ENCODE measurements at places on chromosomes 4 and X.

- no peak for DNase-seq
Measured at GRCh38 chrX:150573702-150574101, 5.3 kb downstream of the MTM1 start.

GRCh38 chr4:95190751-95191436 is 357.9 kb downstream of the UNC5C start:
- peak; percentile 64 for DNase-seq

DNA sequence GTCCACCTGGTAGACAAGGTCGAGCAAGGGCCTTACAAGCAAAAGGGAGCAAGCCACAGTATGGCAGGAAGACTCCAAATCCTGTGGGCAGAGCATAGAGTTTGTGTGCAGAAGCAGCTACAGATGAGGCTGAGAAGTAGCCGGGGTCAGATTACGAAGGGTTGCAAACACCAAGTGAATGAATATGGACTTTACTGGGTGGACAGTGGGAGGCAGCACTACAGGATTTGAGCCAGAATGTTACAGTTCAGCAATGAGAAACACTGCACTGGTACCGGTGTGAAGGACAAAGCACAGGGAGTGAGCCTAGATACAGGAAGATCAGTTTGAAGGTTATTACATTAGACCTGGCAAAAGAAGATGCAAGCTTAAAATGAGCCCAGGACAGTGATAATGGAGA is 46.1 kb upstream of the HOPX start:
- DNase-seq: no peak

DNA sequence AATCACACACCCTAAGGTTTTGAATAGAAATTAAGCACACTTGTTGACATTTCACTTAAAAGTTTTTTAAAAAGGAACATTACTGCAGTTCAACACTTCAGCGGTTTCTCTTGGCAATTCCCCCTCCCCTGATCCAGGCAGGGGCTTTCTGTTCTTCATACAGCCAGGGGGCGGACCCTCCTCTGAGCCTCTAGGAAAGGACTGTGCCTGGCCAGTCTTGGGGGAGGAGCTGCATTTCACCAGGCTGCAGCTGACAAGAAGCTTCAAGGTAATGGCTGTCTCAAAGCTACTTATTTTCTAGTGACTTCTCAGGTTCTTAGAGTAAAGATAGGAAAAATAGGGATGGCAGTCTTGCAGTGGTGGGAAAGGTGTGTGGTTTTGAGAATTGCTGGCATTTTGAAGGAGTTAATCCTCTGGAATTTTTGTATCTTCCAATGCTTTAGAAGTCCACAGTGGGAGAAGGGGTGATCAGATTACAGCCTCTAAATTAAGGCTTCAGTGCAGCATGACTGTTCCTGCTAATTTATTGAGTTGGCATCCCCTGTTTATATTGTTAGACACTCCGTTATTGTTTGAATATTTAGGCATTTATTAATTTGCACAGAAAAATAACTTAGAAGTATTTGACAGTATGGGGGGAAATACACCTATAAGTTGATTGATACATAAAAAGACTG is 33.5 kb downstream of the PWWP3B start:
- DNase-seq: peak; percentile 14

GRCh38 chr4:20474119-20474518 is 222.4 kb downstream of the SLIT2 start:
- DNase-seq: no peak

DNA sequence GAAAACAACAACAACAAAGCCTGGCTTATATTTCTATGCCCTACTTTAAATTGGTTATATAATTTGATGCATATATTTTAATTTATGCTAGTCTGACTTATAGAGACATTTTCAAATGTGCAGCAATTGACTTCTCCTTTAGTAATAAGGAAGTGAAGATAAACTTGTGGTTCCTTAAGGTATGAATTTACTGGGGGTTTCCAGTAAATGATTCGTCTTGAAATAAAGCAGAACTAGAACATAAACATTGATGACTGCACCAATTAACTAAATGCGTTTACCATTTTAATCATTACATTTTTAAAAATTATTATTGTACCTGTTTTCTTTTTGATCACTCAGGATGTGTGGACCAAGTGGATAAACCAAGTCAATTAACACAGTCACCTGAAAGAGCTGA is 99.6 kb upstream of the CCSER1 start:
- DNase-seq: no peak

- no peak for DNase-seq
Measured at GRCh38 chrX:79167462-79167861, 23.0 kb downstream of the GPR174 start.

DNA sequence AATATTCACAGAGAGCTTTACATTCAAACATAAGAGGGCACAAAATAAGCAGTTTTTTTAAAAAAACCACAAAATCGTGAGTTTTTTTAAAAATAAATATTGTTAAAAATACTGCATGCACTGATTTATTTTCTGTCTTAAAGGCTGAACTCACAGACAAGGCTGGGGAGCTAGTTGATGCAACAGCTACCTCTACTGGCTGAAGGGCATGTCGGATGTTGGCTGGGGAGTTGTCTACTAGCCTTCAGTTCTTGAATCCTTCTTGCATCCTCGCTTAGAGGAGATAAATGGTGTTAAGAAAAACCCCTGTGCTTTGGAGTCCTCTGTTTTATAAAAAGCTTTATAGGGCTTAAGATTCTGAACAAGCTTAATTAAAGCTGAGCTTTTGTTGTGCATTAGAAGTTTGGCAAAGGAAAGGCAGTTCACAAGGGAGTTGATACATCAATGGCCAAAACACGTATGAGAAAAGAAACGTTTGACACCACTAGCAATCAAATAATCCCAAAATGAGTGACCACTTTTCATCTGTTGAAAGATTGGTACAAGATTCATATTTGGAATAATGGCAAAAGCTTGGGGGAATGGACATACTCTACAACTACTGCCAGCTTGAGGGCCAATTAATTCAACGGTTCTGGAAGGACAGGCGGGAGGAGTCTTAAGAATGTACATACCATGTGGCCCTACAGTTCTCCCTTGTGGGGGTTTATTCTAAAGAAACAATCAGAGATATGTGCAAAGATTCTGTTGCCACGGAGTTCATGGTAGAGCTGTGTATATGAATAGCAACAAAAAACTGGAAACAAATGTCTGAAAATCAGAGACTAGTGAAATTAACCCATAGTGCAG is 94.7 kb downstream of the SEL1L3 start:
- peak; percentile 96 for DNase-seq

DNA sequence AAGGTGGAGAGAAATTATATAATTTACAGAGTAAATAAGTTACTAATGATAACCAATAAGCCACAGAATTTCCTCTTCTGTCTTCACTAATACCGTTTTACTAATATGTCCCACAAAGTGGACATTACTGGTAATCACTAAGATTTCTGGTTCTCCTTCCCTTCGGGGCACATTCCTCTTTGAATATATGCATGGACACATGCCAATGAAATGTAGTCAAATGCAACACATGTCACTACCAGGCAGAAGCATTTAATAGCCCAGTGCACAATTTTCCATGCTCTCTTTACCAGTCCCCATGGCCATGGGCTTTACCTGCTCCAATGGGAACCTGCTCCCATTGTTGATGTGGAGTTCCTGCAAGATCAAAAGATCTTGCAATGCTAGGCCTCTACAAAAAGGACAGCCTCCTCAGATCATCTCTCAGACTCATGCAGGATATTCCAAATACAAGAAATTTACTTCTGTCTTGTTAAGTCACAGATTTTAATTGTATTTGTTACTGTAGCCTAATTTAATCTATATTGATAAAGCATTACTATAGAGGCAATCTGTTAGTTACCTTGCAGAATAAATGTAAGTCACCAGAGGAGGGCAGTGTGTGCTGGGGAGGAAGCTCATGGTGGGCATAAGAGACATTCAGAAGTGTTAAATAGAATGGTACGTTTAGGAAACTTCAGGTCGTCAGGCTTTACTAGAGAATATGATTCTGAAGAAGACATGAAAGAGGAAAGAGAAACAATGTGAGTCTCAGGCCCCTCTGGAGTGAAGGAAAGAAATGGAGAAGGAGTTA is 37.1 kb upstream of the INPP4B start:
- no peak for DNase-seq

DNA sequence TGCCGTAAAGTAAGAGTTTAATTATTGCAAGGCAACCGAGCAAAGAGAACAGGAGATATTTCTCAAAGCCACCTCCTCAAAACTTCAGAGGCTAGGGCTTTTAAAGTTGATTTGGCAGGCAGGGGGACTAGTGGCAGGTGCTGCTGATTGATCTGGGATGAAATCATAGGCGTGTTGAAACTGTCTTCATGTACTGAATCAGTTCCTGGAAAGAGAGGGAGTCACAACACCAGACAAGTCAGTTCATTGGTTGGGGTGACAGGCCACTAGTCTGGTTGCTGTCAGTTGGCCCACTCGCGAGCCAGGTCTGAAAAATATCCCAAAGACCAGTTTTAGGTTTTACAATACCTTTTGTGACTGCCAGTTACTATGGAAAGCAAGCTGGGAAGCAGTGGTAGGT is 10.8 kb upstream of the VCX3A start:
- DNase-seq: no peak

- no peak for DNase-seq
Measured at GRCh38 chr4:35818520-35818919, 425.8 kb downstream of the ARAP2 start.

GRCh38 chr4:8905773-8906667 is 34.4 kb upstream of the HMX1 start:
- no peak for DNase-seq

DNA sequence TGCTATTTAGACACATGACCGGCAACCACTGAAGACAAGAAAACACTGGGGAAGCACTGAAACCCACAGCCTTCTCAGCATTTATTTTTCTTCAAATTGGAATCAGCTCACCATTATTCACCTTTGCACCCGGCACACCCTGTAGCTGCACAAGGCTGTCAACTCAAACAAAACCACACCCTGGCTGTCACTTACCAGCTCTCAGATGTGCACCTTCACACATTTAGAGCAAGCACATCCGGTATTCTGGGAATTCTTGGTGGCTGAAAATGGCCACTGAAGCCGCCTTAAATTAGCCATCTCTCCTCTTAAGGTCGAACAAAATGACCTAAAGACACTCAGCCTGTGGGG is 5.9 kb downstream of the ZFYVE28 start:
- DNase-seq: no peak

DNA sequence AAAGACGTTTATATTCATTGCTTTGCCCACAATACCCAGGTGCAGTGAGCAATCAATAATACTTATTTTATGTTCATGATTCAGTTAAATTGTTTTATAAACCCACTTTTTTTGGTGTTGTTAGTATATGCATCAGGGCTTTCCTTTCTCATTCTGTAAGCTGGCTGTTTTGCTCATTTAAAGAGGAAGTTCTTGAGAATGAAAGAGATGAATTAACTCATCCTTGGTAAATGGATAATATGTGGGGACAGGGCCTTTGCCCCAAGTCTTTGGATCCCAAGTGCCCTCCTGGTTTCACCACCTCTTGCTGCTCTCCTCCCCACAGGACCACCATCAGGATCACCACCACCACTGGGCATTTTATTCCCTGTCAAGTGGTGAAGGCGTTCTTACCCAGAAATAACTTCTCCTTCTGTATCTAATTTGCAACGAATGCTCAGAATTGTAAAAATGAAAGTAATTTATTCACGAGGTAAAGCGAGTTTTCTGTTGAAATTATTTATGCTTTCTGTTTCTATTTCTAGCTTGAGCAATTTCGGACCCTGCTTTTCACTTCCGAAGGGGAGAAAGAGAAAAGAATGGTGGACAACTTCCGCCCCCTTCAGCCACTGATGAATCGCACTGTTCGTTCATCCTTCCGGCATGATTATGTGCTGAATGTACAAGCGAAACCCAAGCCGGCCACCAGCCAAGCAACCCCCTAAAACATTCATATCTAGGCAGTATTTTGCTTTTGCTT is 8.2 kb upstream of the ZRSR2 start:
- no peak for DNase-seq

- DNase-seq: no peak
Measured at GRCh38 chr4:80043541-80043940, 29.5 kb downstream of the ANTXR2 start.

- peak; percentile 57 for DNase-seq
Measured at GRCh38 chr4:1777822-1778641, 15.1 kb upstream of the FGFR3 start.

- no peak for DNase-seq
Measured at GRCh38 chr4:98618680-98619079, 39.7 kb downstream of the TSPAN5 start.

GRCh38 chr4:37682701-37683401 is 3.3 kb downstream of the RELL1 start:
- DNase-seq: peak; percentile 22

DNA sequence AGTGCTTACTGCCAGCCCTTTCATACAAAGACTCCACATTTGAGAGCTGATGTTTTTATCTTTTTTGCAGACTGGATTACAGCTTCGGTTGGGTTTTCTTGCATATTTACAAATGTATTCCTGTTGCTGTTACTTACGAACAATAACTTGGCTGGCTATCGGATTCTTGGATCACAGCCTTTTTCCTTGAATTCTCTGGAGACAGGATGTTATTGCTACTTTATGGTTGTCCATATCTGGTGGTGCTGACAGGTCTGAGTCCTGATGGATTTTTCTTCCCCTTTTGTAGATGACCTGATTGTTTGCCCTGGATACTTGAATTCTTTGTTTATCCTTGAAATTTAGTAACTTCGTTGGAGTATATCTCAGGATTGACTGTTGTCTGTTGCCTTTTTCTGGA is 77.7 kb downstream of the PDK3 start:
- peak; percentile 11 for DNase-seq

- peak; percentile 14 for DNase-seq
Measured at GRCh38 chrX:107826238-107827029, 768 bp downstream of the MID2 start.

DNA sequence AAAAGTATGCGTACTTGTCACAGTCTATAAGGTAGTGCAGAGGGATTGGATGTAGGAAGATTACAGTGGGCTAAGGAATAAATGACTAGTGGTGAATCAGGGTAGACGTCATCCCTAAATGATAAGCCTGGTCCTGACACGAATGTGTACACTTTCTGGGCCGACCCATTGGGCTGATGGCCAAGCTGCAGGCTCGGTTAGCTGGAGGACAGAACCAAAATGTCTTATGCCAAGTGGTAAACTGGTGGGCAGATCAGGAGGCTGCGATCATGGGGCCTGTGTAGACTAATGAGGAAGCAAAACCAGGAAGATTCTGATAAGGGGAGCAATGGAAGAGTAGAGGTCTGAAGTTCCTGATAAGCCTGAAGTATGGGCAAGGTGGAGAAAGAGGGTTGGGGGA is 272.8 kb upstream of the GATB start:
- no peak for DNase-seq

DNA sequence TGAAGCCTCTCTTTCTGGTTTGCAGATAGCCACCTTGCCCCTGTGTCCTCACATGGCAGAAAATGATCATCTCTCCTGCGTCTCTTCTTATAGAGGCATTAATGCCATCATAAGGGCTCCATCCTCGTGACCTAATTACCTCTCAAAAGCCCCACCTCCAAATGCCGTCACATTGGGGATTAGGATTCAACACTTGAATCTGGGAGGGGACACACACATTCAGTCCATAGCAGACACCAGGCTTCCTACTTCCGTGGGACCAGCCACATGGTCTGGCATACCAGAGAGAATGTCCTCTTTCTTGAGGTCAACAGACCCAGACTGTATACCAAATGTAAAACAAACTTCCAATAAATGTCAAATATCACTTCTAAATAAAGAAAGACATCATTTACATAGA is 82.3 kb upstream of the S100G start:
- no peak for DNase-seq
